SIG-M5 (cell line): ENCODE measurements at places on chromosomes 2 and 18.

GRCh38 chr2:241541564-241542277 lies 16.8 kb upstream of the BOK start:
- DNase-seq, result no peak

DNA sequence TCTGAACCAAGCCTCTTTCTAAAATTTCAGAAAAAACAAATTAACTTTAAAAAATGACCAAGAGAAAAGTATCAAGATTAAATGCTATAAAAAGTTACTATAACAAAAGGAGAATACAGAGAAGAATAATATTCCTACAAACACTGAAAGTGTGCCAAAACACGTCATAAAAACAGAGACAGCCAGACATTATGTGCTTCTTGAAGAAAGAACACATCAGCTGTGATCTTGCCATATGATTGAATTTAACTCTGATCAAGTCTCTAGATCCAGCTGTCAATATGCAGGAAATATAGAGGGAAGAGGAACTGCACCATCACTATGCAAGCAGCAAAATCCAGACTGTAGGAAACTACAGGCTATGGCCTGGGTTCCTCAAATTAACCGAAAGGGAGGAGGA lies 33.7 kb upstream of the COL5A2 start:
- DNase-seq, result no peak

GRCh38 chr2:234410526-234410925 lies 86.4 kb downstream of the ARL4C start:
- no peak for DNase-seq

GRCh38 chr2:127909019-127909418 lies 23.3 kb upstream of the AMMECR1L start:
- DNase-seq, result no peak

GRCh38 chr18:22728481-22729105 lies 204.5 kb upstream of the RBBP8 start:
- no peak for DNase-seq

GRCh38 chr2:207352978-207353671 lies 176.6 kb upstream of the CREB1 start:
- no peak for DNase-seq

DNA sequence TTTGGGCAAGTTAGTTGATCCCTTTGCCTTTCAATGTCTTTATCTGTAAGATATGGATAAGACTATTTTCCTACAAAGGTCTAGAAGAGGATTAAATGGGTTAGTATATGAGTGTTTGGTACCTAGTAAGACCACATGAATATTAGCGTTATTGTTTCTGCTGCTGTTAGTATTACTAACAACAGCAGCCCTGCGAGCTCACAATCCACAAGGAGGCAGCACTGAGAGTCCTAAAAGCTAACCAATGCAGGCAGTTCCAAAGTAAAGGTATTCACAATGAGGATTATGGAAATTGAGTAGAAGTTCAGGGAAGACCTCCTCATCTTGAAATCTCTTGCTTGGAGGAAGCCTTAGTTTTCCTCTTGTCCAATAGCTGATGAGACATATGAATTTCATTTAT lies 248.9 kb downstream of the TDRD15 start:
- DNase-seq, result no peak

- no peak for DNase-seq
Observed at GRCh38 chr2:17104454-17104853, 413.8 kb downstream of the RAD51AP2 start.

DNA sequence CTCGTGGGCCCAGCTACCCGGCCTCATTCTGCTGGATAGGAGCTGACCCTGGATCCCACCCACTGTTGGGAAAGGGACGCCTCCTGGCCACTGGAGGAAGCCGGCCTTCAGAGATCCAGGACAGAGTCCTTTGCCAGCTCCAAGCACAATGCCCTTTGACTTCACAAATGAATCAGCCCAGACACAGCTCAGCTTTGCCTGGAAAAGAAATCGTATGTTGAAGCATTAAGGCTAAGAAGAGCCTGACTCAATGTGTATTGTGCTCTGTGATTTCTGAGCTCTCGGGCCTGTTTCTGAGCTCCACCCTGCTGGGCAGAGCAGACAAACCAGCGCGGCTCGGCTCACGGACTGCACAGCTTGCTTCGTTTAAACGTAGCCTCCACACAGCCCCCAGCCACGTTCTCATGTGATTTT lies 162.9 kb upstream of the APCDD1 start:
- DNase-seq, result no peak

GRCh38 chr2:237864940-237865622 lies 5.7 kb downstream of the RAMP1 start:
- no peak for DNase-seq

GRCh38 chr2:63048367-63049171 lies 2.1 kb upstream of the OTX1 start:
- no peak for DNase-seq

DNA sequence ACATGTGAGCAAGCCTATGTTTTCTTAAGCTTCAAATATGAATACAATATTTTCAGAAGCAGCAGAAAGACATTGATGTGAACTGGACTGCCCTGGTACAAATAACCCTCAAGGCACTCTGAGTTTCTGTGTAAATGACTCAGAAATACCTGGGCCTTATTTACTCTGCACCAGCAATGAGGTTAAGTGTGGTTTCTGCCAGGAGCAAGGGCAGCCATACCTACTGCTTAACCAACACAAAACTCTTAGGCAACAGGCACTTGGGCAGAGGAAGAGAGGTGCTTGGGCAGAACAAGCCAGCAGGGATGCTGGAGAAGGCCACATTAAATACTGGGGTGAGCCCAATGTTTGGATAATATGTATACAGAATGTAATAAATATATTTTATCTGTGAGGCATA lies 29.4 kb upstream of the ARL5A start:
- DNase-seq, result no peak

GRCh38 chr2:187819624-187820023 lies 265.4 kb upstream of the TFPI start:
- DNase-seq, result no peak

GRCh38 chr2:159907909-159908308 lies 109.9 kb upstream of the CD302 start:
- DNase-seq, result no peak

- DNase-seq, result peak; percentile 93
Observed at GRCh38 chr2:112001136-112001715, 53.8 kb upstream of the TMEM87B start.

GRCh38 chr18:3875961-3876360 lies 426.0 kb downstream of the TGIF1 start:
- DNase-seq, result no peak

- DNase-seq, result no peak
Observed at GRCh38 chr2:159797225-159797542, 824 bp downstream of the CD302 start.

DNA sequence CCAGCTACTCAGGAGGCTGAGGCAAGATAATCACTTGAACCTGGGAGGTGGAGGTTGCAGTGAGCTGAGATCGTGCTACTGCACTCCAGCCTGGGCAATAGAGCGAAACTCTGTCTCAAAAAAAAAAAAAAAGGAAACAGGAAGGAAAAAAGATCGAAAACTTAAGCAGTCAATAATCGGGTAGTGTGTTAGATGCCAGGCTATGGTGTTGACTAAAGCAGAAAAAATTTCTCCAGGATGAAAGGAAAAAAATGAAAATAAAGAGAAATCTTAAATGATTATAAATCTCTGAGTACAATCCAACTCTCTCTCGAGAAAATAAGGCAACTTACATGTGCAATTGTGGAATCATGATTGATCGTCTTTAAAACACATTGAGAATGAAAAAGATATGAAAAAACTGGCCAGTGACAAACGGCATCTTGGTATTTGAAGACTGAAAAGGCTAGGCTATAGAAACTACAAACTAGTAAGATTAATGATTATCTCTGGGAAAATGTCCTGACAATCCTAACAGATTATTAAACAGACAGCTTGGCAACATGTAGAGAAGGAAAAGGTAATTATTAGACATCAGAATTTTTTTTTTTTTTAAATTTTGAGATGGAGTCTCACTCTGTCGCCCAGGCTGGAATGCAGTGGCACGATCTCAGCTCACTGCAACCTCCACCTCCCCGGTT lies 16.3 kb upstream of the EPHA4 start:
- no peak for DNase-seq

GRCh38 chr2:188811522-188811921 lies 162.7 kb upstream of the COL3A1 start:
- DNase-seq, result no peak

DNA sequence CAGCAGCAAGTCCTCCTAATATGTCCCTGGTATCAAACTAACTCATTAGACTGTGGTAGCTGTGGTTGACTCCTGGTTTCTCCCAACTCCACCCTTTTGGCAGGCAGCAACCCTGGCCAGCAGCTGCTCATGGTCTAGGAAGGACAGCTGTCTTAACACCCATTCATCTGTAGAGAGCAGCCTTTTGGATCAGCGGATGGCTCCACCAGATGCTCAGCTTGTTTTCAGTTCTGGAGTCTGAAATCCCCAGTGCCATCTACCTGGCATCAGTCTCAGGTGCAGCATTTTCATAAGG lies 100.5 kb downstream of the SPOPL start:
- no peak for DNase-seq

- no peak for DNase-seq
Observed at GRCh38 chr18:68937029-68937599, 139.2 kb downstream of the CCDC102B start.

- no peak for DNase-seq
Observed at GRCh38 chr2:237128026-237128703, 42.5 kb downstream of the COPS8 start.

- DNase-seq, result no peak
Observed at GRCh38 chr2:61689568-61689967, 151.4 kb upstream of the XPO1 start.

- no peak for DNase-seq
Observed at GRCh38 chr2:123720760-123721159, 304.3 kb upstream of the CNTNAP5 start.

- no peak for DNase-seq
Observed at GRCh38 chr2:239692362-239692851, 291.6 kb upstream of the HDAC4 start.

- DNase-seq, result no peak
Observed at GRCh38 chr2:157929871-157930667, 53.9 kb upstream of the ACVR1 start.

DNA sequence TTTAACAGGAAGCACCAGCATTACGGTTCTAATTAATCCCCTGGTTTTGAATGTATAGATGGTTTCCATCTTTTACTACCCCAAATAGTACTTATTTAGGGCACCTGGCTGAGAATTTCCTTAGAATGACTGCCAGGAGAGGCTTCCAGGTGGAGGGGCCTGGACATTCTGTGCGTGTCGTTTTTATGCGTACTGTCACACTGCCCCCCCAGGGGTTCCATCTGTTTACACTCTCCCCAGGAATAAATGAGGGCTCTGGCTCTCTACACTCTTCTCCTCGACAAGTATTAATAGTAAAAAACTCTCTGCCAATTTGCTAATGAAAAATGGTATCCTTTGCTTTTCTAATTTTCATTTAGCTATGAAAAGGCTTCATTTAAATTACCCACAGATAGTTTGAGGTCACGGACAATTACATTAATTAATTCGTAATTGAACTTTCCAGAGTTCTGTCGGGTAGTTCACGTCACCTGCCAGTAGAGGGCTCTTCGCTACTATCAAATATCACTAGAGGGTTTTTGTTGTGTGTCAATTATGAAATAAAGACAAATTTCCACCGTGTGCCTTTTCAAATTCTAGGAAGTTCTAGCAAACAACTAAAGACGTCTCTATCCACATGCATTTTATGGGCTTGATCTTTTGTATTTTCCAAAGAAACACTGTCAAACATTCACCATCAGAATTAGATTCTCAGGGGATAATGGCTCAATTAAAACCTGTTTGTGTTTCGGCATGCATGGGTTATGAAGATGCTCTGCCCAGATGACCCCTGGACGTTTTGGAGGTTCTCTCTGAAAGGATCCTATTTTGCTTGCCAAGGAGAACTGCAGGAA lies 88.8 kb upstream of the ASB18 start:
- DNase-seq, result no peak

GRCh38 chr2:23918837-23919489 lies 8.0 kb downstream of the ATAD2B start:
- no peak for DNase-seq

DNA sequence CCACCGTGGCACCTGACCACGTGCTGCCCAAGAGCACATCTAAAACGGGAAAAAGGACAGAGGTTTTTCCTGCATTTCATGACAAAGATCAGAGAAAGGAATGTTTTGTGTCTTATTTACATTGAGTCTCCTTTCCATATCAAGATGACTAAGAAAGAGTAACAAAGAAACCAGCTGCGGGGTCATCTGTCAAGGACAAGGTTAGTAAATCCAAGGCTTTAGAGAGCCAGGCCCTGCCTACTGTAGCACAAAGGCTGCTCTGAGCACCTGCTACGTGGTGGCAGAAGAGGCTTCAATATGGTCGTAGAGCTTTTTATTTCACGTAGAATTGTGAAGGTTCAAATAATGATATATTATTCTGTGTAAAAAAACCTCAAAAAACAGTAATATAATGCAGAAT lies 51.0 kb downstream of the PRELID3A start:
- no peak for DNase-seq

- no peak for DNase-seq
Observed at GRCh38 chr2:233928594-233929351, 11.6 kb downstream of the TRPM8 start.

GRCh38 chr2:181130686-181131085 lies 150.3 kb downstream of the UBE2E3 start:
- no peak for DNase-seq

- DNase-seq, result no peak
Observed at GRCh38 chr2:105149272-105149671, 92.3 kb upstream of the GPR45 start.

DNA sequence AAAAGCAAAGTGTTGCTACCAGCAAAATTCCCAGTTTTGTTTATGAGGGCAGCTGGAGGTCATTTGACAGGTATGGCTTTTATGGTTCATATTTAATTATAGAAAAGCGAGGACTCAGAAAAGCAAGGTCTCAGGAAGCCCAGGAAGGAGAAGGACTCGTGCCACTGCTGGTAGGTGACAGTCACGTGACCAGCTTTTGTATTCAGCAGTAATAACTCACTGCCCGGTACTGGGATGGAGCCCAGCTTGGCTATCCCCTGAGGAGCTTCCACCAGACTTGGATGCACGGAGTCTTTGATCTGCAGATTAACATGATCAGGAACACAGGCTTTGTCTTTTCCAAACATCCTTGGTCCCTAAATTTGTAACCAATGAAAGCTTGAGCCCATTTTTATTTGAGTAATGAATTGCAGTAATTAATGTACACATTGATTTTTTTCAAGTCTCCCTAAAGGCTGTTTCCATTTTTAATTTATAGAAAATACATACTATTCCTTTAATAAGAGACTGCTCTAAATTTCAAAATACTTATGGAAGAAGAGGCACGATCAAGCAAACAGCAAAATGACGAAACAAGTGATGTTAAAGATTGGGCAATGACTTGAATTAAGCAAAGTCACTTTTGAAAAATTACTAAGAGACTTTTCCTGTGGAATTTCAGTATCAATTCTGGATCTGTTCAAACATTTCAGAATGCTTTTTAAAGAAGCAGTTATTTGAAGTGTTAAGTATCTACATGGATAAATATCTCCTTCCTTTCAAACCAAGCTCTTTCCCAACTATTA lies 251.7 kb upstream of the HNRNPA3 start:
- DNase-seq, result no peak

DNA sequence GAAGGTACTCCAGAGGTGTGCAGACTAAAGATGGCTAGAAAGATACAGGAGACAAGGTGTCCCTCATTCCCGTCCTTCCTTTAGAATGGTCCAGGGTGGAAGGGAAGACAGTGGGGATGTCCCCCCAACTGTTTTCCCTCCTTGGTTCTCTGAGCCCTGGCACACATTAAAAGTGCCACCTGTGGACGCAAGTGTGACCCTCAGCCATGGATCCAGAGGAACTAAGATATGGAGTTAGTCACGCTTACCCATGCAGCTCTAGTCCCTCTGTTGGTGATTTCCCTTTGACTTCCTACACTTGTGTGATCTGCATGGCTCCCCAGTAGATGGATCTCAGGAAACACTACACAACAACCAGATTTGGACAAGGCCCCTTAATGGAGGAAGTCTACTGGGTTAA lies 113.1 kb upstream of the SRD5A2 start:
- DNase-seq, result no peak
